ENCODE measurements at places on chromosomes 5 and 9.

DNA sequence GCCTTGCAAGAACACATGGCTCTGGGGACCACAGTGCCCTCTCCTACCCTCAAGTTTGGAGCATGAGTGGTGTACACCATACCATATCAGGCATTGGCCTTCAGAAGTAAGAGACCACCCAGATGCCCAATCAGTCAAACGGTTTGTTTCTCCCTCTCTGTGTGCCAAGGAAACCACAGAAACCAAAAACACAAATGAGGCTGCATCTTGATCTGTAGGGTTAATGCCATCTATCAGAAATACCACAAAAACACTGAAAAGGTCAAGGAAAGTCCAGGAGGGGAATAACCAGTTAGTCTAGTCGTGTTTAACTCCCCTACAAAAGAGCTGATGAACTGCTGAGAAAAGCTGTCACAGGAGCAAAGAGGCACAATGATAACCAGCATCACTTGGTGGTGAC is 78.4 kb downstream of the INSYN2B start:
- no peak for DNase-seq

DNA sequence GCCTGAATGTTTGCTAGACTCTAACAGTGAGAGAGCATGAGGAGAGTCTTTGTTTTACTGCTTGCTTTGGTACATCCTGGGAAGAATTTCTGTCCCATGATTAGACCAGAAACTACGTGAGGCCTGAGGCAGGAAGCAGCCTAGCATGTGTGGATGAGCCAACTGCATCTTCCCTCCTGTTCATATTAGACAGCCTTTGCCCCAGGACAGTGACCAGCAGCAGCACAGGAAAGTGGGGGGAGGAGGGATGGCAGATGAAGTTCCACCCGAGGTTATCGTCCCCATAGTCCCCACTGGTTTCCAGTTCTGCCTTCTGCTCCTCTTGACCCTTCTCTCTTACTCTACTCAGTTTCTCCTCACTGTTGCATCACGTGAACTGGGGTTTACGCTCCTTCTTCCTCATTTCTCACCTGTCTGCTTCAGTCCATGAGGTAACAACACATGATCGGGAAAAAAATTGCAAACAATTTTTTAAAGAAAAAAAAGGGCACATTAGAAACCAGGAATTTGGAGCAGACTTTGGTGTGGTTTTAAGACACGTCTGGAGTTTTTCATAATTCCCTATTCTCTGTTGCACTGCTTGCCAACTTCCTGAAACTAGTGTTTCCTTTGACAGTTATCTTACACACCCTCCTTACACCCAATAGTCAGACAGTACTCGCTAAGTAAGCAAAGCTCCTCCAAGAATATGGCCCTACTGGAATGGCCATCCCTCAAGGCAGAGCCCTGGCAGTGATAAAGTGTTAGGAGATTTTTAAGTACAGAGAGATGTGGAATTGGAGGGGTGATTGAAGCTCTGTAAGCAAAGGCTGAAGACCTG is 84.1 kb downstream of the SNX18 start:
- DNase-seq: no peak

DNA sequence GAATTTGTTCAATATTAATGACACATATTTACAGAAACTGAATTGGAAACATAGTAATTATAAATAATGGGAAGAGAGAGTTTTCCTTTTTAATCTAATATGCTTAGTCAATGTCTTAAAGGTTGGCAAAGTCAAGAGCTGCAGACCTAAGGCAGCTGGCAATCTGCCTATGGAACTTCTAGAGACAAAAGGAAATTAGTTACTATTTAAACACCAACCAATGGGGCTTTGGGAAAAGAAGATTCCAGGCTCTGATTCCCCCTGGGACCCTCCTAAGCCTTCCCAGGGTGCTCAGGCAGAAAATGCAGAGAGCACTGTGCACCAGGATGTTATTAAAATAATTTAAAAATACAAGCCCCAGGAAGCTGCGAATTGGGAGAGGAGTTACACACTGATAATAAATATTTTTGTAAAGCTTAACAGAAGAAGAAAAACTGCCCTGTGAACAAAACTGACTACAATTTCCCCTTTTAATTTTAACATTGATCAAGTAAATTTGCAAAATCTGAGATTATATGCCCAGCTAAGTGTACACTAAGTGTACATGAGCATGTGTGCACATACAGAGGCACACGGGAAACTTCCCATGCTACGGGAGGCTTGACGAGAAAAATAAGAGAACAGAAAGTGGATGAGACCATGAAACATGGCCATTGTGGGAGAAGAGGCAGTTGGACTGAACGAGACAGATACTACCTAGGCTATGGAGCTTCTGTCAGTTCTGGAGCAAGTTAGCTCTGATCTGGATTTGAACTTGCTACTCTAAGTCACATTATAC is 77.4 kb upstream of the ADAMTS16 start:
- no peak for DNase-seq

GRCh38 chr9:81423589-81424326 is 265.6 kb downstream of the TLE1 start:
- DNase-seq: no peak

- DNase-seq: no peak
These were observed 27.5 kb downstream of the ASS1 start for GRCh38 chr9:130472184-130472705.

GRCh38 chr5:119078071-119078846 is 7.4 kb downstream of the DMXL1 start:
- DNase-seq: no peak

GRCh38 chr9:70945301-70945700 is 176.1 kb downstream of the TRPM3 start:
- no peak for DNase-seq

GRCh38 chr9:109422641-109423040 is 75.5 kb downstream of the PTPN3 start:
- no peak for DNase-seq

GRCh38 chr5:136023958-136024541 is 4.7 kb upstream of the TGFBI start:
- no peak for DNase-seq

- DNase-seq: peak; percentile 54
These were observed 32.9 kb downstream of the FRMD3 start for GRCh38 chr9:83505282-83505681.

- no peak for DNase-seq
These were observed 285.5 kb upstream of the VLDLR start for GRCh38 chr9:2336055-2336454.

DNA sequence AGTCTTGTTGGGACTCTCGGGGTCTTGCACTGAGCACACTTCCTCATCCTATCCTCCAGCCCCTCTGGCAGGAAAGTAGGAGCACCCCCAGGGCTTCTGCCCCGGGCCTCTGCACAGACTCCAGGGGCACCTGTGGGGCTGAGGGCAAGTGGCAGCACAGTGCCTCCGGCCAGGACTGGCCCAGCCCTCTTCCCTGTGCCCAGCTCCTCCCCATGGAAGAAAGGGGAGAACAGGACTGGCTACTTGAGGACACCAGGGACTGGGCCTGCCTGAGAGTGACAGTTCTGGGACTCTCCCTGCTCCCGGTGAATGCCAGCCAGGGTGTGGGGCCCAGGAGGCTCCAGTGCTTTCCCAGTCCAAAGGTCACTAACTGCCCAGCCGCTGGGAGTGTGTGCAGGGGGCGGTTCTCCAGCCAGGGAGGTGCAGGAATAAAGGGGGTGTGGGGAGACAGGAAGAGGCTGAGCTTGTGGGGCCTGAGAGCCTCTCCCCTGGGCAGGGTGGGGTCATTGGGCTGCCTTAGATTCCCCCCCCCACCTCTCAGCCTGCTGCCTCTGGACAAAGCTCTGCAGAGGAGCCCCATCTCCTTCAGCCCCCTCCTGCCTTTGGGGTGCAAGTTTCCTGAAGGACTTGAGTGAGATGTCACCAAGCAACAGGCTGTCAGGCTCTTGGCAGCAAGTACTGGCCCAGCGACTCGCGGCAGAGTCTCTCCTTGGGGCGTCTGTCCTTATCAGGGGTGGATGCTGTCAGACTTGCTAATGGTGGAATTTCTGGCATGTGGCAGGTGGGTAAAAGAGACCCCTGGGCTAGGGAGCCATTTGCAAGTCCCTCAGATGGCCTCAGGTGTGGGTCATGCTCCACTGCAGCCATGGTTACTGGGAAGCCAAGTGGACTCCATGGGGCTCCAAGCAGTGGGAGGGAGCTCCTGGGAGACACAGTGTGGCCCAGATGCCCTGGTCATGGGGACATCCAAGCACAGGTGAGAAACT is 19.1 kb upstream of the JADE2 start:
- DNase-seq: no peak

GRCh38 chr5:82719368-82719767 is 357.8 kb downstream of the TMEM167A start:
- DNase-seq: no peak

Measured in DMS79 (cell line).